Left colon (tissue), 2 donors: ENCODE measurements at places on chromosomes 3 and 15. TPM values are rescaled to one million over a fixed set of nuclear protein-coding genes. Genes with fewer than 3 reads are reported as not detected.

Gene ZBBX
- total RNA-seq, result not detected

- no peak for DNase-seq
Measured at GRCh38 chr3:183526838-183527427, 28.6 kb downstream of the KLHL6 start.

DNA sequence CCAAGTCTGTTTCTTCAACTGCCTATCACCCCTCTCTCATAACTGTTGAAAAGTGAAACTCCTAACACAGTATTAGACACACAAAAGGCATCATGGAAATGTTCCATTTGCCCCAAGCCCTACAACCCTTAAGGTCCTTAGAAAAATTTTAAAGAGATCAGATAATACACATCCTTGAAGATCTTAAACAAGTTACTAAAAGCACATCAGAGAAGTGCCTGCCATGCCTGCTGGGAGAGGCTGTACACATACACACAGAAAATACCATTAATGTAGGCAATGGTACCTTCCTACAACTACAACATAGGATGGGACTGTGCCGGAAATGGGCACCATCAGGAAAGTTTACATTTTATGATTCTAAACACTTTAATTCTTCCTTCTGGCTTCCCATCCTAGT is 3.3 kb downstream of the ADAM10 start:
- DNase-seq, result no peak

DNA sequence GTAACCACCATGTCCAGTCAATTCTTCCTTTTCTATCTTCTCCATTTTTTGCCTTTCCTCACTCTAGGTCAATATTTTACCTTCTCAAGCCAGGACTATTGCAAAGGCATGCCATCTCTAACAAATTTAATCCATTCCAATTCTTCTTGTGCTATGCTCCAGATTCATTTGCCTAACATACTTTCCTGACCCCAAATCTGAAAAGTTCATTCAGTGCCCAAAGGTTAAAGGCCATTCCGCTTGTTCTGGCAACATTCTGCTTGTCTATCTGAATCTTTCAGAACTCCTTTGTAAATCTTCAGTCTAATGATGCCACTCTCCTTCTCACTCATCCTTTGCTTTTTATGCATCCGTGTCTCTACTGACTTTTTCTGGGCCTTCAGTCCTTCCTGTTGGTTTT is 15.6 kb downstream of the THAP10 start:
- DNase-seq, result no peak

DNA sequence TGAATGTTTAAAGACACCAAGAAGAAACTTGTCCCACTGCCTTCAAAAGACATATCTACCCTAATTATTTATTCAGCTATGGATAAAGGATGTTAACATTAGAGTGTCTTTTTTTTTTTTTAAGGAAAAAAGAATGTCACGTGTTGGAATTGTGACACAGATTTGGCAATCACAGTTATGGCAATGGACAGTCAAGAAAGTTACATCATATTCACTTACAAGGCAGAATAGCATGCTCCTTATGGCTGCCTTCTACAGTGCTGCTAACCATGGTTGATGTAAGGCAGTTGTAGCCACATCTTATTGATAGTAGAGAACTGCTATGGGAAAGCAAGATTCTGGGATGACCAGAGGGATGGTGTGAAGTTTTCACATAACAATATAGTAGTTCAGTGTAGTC is 128.8 kb upstream of the ZBTB20 start:
- no peak for DNase-seq

DNA sequence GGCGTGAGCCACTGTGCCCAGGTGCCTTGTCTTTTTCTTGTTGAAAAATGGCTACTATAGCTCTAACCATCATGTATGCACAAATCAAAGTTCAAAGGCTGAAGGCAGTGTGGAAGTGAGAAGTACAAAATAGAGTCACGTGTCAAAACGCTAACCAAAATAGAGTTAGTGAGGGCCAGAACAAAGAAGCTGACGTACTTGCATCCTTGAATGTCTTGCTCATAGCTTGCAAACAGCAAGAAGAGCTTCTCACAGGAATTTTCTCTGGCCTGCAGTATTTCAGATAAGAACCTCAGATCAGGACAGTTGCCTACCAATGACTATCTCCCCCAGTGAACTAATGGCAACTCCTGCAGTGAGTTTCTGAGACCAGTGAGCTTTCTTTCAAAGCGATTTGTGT is 713.5 kb downstream of the GRM7 start:
- DNase-seq, result no peak

DNA sequence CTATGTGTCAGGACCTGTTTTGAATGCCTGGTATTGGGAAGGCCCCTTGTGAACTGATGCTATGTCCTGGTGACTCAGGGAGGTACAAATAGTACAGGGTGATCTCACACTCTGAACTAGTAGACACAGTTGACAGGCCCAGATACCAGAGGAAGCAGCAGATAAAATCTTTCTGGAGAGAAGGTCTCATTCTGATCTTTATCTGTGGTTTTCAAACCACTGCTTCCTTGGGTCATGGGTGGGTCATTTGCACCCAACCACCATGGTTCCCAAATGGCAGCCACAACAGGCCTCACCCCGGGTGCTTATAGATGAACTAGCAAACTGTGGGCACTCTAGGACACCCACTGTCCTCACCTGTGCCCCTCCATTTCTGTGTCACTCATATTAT is 43.4 kb downstream of the PXYLP1 start:
- no peak for DNase-seq

Gene PP2D1
- not detected for total RNA-seq

- no peak for DNase-seq
Measured at GRCh38 chr3:66803721-66804695, 194.1 kb upstream of the KBTBD8 start.

GRCh38 chr15:81880314-81880713 is 165.5 kb downstream of the MEX3B start:
- no peak for DNase-seq

- no peak for DNase-seq
Measured at GRCh38 chr3:119352034-119352609, 57.9 kb downstream of the ARHGAP31 start.

DNA sequence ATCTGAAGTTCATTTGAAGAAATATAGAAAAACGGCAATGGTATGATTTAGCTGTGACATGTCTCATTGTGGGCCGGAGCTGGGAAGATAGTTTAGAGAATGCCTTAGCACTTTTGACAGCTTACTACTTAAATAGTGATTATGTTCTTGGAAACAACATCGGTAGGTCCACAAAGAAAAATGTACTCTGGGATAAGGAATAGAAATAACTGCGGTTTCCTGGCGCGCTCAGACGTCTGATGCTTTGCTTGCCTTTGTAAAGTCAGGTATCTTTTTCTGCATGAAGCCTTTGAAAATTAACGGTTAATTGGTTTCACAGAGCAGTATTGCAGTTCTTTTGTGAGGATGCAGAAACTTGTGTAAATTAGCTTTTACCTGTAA is 1.4 kb downstream of the USP3 start:
- DNase-seq, result no peak

GRCh38 chr15:39296955-39297354 is 283.9 kb upstream of the THBS1 start:
- no peak for DNase-seq

GRCh38 chr3:123301331-123302184 is 99.8 kb downstream of the SEC22A start:
- DNase-seq, result no peak

Gene ADAMTSL3
- total RNA-seq, result 1.6 TPM

Gene SLC2A2
- not detected for total RNA-seq

- DNase-seq, result no peak
Measured at GRCh38 chr15:75631935-75632334, 6.4 kb upstream of the SNUPN start.

Gene ZNF662
- total RNA-seq, result 7.7 TPM

Gene ASB14
- not detected for total RNA-seq

- DNase-seq, result no peak
Measured at GRCh38 chr3:104214277-104214676, 1152.4 kb upstream of the ALCAM start.

DNA sequence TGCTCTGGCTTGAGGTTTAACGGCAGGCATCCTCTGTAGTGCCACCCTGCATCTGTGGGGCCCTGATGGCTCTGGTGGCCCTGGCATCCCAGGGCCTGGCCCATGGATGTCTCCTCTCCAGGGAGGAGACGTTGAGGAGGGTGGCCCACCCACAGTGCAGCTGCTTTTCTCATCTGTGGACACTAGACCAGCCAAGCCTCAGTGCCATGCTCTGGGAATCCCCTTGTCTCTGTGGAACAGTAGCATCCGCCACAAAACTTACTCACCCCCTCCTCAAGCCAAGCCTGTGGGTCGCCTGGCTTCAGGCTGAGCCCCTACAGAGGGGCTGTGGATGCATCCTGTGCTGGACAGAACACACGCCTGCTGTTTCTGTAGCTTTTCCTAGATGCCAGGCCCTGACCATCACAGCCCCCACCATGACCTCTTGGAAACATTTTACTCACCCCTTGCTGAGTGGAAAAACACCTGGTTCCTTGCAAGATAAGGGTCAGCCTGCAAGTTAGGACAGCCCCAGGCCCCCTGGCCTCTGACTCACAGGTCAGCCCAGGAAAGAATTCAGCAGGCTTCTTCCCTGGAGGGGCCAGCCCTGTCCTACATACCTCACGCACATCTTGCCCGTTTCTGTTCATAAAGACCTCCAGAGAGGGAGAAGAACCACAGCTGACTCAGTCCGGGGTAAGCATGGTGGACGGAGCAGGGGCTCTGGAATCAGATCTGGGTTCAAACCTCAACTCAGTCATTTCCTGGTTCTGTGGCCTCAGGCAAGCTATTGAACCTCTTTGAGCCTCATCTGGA is 19.0 kb downstream of the PAK6 start:
- DNase-seq, result no peak

- no peak for DNase-seq
Measured at GRCh38 chr3:197216914-197217313, 81.5 kb downstream of the DLG1 start.

GRCh38 chr15:89646416-89647141 is 8.7 kb downstream of the KIF7 start:
- no peak for DNase-seq

DNA sequence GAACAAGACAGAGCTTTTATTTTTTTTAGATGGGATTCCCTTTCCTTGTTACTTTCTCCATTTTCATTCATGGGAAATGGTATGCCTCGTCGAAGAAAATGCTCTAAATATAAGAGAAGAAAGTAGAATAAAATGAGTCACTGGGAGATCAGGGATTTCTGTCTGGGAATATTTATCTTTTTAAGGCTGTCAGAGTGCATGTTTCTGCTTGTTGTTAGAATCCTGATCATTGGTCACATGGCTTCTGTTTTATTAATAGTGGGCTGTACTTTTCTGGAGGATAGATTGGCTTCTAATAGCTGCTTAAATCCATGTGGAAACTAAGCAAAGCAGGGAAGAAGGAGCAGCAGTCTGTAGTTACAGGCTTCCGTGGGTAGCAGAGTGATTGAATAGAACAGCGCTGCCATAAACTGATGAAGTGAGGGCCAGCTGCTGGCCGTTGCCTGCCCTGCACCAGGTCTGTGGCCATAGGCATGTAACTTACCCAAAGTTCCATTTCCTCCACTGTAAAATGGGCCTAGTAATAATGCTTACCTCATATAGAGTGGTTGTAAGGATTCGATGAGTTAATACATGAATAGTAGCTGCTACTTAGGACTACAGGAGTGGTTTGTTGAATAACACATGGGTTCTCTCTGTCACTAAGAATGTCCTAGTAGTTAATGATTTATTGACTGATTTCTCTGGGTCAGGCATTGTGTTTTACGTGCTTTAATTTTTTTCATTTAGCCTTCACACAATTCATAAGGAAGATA is 289.9 kb downstream of the SATB1 start:
- DNase-seq, result no peak
